ENCODE measurements at places on chromosomes 7 and 10.

- DNase-seq = no peak
Observed at GRCh38 chr7:49438281-49438680, 335.2 kb upstream of the VWC2 start.

GRCh38 chr7:3859431-3859830 is 558.4 kb downstream of the SDK1 start:
- DNase-seq = no peak

GRCh38 chr7:22786290-22786932 is 36.2 kb downstream of the TOMM7 start:
- no peak for DNase-seq

DNA sequence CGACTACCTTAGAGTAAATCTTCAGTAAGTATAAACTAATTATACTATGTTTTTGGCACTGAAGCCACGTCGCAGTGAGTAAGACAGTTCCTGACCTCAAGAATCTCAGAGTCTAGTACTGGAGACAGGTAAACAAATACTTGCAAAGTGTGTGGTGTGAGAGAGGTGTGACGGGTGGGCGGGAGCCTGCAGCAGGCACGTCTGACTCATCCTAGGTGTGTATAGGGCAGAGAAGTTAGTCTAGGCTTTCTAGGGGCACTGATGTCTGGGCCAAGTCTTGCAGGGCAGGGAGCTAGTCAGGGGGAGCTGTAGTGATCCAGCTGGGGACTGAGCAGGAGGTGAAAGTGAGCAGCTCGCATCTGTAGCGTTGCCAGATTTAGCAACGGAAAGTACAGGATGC is 35.9 kb upstream of the SFTPD start:
- DNase-seq = no peak

DNA sequence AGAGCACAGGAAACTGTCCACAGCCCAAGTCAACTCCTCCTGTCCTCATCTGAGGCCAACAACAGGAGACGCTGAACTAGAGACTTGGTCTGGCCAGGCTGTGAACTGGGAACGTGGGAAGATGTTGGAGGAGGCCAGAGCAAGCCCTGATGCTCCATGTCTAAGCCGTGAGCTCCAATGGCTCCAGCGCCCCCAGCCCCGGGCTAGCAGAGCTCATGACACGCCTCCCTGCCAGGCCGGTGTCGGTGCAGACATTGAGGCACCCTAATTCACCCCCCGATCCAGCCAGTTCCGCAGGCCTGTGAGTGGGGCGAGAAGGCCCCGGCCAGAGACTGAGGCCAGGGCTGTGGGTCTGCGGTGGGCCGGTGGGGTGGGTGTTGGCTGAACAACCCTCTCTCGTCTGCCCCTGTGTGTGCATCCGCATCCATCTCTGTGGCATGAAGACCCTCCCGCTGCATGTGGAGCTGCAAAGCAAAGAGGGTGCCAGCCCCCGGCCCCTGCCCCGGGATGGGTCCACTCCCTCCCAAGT is 109.3 kb upstream of the MACROH2A2 start:
- DNase-seq = no peak

DNA sequence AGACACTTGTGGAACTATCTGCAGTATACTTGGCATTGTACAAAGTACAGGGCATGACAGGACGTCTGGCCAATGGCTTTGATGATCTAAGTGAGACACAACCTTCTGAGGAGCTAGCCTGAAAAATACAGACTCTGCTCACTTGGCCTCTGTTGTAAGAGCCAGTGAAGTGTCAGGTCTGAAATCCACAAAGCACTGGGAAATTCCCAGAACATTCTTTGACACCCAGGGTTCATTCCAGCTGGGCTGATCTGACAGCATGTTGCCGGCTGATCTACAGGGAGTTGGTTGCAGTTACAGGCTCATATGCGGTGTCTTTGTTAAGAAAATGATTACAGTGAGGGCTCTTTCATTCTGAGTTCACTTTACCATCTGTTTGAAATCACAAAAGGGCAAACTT is 354.6 kb downstream of the PHF14 start:
- no peak for DNase-seq

GRCh38 chr7:107253599-107253998 is 84.8 kb downstream of the HBP1 start:
- no peak for DNase-seq

Measured in NCI-H1417 (cell line).